DMS79 treated with DMSO at 0.1 percent for 48 hours (cell line): ENCODE measurements at places on chromosomes 5 and 9.

- DNase-seq: peak; percentile 70
Observed at GRCh38 chr9:13716601-13717321, 437.3 kb upstream of the MPDZ start.

GRCh38 chr5:137565450-137565849 lies 66.3 kb upstream of the SPOCK1 start:
- DNase-seq: no peak

- DNase-seq: peak; percentile 35
Observed at GRCh38 chr9:36008774-36009300, 27.9 kb upstream of the RECK start.

DNA sequence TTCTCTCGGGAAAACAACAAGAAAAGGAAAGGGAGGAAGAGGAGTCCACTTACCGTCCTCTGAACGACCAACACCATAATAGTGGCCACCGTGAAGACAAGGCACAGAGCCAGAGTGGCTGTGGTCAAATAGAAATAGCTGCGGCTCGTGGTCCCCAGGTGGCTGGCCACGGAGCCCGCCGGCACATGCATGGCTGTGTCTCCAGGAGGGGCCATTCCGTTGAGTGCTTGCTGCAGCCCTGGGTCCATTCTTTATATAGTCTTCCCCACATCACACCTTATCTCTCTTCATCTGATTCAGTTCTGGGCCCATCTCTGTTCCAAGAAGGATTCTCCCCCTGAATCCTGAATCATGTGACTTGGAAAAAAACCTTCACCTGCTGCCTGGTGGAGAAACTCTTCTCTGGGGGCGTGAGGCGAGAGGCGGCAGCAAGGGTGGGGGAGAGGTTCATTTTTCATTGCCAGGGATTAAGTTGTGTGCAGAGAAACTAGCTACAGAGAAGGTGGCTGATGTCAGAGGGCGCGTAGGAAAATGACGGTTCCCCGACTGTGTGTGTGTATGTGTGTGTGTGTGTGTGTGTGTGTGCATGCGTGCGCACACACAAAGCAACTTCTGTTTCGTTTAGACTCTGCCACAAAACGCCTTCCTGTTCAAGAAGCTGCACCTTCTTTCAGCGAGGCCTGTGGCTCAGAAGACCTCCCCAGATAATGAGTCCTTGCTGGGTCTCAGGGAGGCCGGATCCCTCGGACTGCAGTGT lies at the start of gene TNFSF8:
TSS of gene TNFSF8 (minus strand) at position 536 of the 757 bp plus-strand sequence. CDS start at position 248, 288 bp downstream.
- DNase-seq: no peak

DNA sequence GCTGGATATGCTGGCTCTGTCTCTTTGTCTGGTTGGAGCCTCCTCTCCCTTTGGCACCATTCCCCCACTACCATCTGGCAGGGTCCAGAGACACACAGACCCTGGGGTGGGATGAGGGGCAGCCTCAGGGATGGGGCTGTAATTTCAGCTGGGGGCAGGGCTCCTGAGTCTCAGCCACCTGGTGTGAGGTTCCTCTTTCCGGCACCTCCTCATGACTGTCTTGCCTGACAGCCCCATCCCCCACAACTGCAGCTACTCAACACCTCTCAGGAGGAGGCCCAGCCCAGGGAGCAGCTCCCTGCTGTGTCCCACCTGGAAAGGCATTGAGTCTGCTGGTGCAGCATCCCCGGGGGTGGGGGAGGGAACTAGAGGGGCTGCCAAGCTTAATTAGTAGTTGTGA lies 11.7 kb upstream of the RPS14 start:
- no peak for DNase-seq
